Activated CD8-positive, alpha-beta memory T cell treated with anti-CD3 and anti-CD28 coated beads, Interleukin-2, amount 50 U/mL, for 4 hours (primary cell): ENCODE measurements at places on chromosomes 6 and 20.
A peak's percentile ranks its signal among the peaks of the same experiment; 100 is the strongest.

DNA sequence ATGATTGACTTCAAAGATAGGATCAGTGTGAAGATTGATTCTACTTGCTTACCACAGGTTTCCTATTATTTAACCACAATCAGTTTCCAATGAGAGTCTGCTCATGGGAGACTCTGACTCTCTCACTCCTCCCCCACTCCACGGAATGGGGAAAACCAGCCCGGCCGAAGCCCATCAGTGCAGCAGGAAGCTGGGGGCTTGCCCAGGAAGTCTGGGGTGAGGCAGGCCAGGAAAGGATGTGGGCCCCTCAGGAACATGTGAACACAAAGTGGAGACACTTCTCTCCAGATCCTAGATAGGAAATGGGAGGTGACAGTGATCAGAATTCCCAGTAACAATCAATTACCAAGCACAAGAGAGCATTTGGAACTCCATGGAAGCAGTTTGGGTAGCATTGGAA is 144.2 kb downstream of the TTLL2 start:
- no peak for DNase-seq

DNA sequence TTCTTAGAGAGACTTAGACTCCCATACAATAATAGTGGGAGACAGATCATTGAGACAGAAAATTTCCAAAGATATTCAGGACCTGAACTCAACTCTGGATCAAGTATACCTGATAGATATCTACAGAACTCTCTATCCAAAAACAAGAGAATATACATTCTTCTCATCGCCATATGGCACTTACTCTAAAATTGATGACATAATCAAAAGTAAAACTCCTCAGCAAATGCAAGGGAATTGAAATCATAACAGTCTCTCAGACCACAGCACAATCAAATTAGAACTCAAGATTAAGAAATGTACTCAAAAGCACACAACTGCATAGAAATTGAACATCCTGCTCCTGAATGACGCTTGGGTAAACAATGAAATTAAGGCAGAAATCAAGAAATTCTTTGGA is 28.7 kb downstream of the PERP start:
- no peak for DNase-seq

- DNase-seq: no peak
Observed at GRCh38 chr6:117328500-117328899, 63.1 kb downstream of the VGLL2 start.

DNA sequence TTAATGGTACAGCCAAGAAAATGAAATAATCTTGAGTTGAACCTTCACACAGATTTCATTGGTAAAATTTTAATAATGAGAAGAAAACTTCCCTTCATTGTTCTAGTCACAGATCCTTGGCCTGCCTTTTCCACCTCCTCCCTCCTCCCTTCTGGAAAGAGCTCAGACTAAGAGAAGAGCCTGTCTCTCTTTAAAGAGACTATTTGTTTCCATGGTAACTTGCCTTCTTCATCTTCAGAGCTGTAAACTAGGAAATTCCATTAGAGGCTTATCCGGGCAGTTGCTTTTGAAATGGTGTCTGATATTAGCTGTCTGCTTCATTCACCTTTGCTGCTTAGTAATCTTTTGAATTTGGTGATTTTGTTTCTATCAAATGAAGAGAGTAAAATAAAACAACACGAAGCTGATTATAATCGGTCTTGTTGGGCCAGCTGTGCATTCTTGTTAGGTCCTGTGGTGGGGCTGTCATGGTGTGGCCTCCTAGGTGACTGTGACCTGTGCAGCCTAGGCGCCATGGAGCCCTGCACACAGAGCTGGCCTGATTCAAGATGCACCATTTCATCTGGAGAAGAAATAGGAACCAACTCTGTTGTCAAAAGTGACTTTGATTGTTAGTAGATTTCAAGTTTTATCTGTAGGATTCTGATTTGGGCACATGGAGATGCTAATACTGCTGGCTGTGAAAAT is 96.7 kb downstream of the MAP3K7 start:
- DNase-seq: no peak

- DNase-seq: no peak
Observed at GRCh38 chr6:19834858-19835257, 2.3 kb upstream of the ID4 start.

- peak; percentile 100 for DNase-seq
Observed at GRCh38 chr6:166956444-166957086, at the start of gene RNASET2. RNASET2 (minus strand) TSS chr6:166956550; CDS start chr6:166956182, 368 bp downstream.

DNA sequence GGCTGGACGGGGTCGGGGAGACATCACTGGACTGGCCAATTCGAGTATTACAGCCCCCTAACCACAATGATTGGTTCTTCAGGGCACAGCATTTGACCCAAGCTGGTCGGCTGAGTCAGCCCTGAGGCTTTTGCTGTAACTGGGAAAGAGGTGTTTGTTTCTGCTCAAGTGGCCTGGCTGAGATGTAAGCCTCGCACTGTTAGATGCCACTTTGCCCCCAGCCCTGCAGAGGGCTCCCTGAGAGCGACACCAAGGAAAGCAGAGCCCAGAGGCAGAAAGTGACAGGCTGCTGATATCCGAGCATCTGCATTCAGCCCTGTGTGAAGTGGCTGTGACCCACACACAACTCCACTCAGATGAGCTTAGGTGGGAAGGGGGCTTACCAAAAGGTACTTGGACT is 19.4 kb downstream of the ERGIC3 start:
- no peak for DNase-seq

DNA sequence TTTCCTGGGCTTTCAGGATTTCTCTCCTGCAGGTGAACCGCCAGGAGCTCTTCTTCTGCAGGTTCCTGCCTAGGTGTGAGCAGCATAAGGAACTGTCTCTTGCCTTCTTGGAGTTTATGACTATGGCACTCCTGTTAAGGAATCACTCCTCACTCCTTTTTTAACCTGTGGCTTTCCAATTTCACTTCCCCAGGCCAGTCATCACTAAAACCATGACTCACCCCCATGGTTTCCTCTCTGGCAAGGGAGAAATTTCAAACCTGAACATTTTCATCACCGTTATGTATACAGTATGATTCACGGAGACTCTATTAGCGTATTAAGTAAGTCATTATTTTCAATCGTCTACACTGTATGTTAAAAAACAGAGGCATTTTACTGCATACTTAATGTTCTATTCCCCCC is 78.2 kb upstream of the ARID1B start:
- DNase-seq: no peak

DNA sequence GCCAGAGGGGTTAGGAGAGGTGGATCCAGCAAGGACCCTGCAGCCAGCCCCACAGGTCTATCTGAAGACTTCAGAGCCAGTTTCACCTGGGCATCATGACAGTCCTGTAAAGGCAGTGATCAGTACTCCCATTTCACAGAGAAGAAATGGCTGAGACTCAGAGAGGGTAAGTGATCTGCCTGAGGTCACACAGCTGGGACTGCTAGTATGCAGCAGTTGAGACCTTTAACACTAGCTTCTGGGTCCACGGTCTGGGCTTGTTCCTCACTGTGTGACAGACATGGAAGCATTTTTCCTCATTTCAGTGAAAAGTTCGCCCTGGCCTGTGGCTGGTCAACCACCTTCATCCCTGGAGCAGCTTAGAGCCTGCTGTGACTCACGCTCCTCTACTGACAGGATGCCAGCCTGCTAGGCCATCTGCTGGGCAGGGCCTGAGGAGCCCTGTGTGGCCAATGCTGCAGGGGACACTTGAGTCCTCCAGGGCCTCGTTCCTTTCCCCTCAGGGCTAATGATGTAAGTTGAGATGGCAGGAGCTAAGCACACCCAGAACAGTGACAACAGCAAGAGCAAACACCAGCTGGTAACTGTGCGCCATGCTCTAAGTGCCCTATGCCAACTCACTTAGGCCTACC is 192.0 kb downstream of the LRFN2 start:
- DNase-seq: no peak

- DNase-seq: no peak
Observed at GRCh38 chr6:6840831-6841291, 252.3 kb downstream of the LY86 start.
